ENCODE measurements at places on chromosomes 3 and 15.
A peak's percentile ranks its signal among the peaks of the same experiment; 100 is the strongest.

DNA sequence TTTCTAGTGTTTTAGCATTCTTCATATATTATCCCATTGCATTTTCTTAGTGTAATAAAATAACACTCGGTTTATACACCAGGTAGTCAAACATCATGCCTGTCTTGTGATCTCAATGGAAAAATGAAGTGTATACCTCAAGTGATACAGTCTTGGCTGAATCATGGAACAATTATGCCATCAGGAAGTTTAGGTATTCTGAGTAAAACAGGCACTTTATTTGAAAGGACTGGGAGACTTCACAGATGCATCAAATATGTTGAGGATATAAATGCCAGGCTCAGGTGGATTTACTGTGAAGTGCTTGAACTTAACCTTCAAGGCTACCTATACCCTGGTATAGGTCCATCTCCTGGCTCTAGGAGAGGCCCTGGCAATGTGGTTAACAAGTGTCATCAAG is 8.5 kb downstream of the TGFBR2 start:
- DNase-seq: no peak

DNA sequence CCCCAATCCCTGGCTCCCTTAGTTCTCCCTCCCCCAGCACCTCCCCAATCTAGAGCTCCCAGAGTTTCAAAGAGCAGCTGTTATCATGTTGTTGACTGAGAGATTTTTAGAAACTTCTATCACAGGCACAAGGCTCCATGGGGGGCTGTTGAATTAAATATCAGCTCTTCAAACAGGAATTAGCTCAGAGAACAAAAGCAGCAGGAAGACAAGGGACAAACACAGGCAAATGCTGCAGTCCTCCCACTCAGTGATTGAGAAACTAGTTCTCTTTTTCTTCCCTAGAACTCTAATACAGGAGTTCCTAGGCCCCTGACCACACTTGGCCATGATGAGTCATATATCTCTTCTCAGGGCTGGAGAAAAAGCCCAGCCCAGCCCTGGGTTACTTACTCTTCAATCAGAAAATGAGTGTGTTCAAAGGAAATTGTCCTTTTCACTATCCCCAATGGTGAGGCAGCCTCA is 262.1 kb downstream of the IGSF11 start:
- no peak for DNase-seq

GRCh38 chr15:92807971-92808571 is 92.1 kb upstream of the CHD2 start:
- DNase-seq: no peak

DNA sequence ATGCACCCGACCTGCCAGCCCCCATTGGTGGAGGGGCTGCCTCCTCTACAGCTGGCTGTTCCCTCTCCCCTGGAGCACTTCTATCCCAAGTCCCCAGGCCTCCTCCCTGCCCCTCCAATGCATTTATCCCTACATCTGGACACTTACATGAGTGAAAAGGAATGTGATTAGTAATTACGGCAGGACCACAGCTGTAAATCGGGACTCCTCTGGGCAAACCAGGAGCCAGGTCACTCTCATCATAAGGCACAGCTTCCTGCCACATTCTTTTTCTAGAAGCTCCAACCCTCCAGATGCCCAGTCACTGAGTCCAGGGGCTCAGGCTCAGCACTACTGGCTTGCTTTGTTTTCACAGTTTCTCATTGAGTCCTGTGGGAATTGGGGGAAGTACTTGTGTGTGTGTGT is 54.3 kb downstream of the IL20RB start:
- peak; percentile 80 for DNase-seq

GRCh38 chr3:41991437-41991836 is 29.5 kb upstream of the ULK4 start:
- DNase-seq: no peak

GRCh38 chr3:181899702-181900101 is 188.0 kb downstream of the SOX2 start:
- DNase-seq: no peak

GRCh38 chr3:110542552-110543150 is 529.0 kb upstream of the NECTIN3 start:
- DNase-seq: no peak

- DNase-seq: no peak
Measured at GRCh38 chr3:981156-981555, 111.7 kb upstream of the CNTN6 start.

GRCh38 chr3:30644615-30645014 is 38.2 kb downstream of the TGFBR2 start:
- peak; percentile 36 for DNase-seq

GRCh38 chr15:53611145-53611920 is 148.1 kb downstream of the WDR72 start:
- no peak for DNase-seq

DNA sequence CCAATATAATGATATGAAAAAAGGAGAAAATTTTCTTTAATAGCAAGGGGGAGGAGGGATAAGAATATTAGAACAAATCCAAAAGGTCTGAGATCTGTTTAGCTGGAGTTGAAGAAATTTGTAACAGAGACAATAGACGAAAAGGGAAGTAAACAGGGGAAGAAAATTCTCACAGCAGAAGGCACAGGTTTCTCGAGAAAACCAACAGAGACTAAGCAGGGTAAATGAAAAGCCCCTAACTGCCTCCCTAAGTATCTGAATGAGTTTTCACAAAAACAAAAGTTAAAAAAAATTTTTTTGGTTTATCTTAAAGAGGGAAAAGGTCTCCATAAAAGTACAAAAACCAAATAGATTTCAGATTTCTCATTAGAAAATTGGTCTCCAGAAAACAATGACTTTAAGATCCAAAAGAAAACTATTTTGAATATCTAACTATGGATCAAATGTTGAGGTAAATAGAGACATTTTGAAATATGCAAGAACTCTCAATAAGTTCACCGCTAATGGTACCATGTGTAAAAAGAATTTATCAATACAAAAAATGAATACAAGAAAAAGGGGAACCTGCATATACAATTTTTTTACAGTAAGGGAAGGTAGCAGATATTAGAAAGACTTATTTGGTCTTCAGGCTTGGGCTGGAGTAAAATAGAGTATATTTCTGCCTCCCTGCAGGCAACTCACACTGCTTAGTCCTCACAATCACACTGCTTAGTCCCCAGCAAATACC is 23.9 kb upstream of the NEK10 start:
- no peak for DNase-seq

- DNase-seq: no peak
Measured at GRCh38 chr3:66393333-66394005, 107.4 kb downstream of the LRIG1 start.

- no peak for DNase-seq
Measured at GRCh38 chr3:121223116-121223515, 315.1 kb downstream of the STXBP5L start.

- DNase-seq: no peak
Measured at GRCh38 chr3:46314517-46314916, 39.4 kb upstream of the CCR2 start.

GRCh38 chr15:29852201-29852600 is 29.9 kb upstream of the TJP1 start:
- DNase-seq: no peak

- no peak for DNase-seq
Measured at GRCh38 chr15:29813009-29813408, 9.3 kb downstream of the TJP1 start.

DNA sequence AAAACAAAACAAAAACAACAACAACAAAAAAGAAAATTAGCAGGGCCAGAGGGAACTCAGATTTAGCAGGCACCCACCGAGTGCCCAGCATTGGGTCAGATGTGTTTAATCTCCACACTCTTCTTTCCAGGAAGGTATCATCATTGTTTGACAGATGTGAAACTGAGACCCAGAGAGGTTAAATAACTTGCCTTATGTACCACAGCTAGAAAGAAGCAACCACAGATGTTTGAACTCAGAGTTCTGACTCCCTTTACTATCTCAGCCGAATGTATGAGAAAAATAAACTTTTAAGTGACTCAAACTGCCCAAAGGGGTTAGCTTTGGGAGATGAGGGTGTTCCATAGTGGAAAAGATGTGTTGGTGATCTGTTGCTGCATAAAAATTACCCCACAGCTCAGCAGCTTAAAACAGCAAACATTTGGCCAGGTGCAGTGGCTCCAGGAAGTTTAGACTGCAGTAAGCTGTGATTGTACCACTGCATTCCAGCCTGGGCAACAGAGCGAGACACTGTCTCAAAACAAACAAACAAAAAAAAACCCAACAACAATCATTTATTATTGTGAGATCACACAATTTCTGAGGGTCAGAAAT is 4.5 kb upstream of the RPP25 start:
- DNase-seq: no peak

- no peak for DNase-seq
Measured at GRCh38 chr3:111749171-111750170, 109.6 kb upstream of the PHLDB2 start.

- DNase-seq: no peak
Measured at GRCh38 chr3:133152056-133152455, 113.9 kb downstream of the TMEM108 start.

GRCh38 chr3:174002543-174002942 is 605.0 kb downstream of the NLGN1 start:
- DNase-seq: no peak

- no peak for DNase-seq
Measured at GRCh38 chr3:76735152-76735551, 304.7 kb upstream of the ROBO2 start.

DNA sequence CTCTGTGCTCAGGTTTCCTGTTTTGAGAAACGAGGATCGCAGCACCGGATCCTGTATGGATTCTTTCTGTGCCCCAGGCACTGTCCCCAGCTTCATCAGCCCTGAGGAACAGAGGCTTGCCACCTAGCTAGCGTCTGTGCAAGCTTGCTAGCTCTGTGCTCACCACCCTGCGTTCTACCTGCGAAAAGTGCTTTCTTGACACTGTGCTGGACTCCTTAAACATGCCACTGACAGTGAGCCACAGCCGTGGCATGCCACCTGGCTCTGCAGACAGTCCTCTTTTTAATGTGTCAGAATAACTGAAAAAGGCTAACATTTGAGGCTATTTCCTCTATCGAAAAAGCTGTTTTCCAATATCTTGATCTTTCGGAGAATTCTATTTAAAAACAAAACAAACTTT is 1.4 kb downstream of the PGPEP1L start:
- DNase-seq: no peak

DNA sequence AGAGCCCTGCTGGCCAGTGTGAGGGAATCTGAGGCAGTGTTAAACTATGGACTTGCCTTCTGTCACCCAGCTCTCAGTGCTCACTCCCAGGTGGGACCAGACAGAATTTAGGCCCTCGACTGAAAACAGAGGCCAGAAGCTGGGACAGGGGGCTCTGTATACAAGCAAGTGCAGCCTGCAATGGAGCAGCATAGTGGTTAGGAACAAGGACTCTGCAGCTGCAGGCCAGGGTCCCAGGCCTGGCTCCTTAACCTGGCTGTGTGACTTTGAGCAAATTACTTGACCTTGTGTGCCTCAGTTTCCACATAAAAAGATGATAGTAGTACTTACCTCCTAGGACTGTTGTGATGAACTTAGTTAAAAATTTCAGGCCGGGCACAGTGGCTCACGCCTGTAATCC is 39.8 kb downstream of the CMTM7 start:
- DNase-seq: no peak

GRCh38 chr3:31836131-31837075 is 144.7 kb downstream of the OSBPL10 start:
- DNase-seq: no peak

- no peak for DNase-seq
Measured at GRCh38 chr15:71273731-71274447, 158.6 kb downstream of the THSD4 start.

GRCh38 chr3:9192248-9193025 is 57.0 kb downstream of the SRGAP3 start:
- no peak for DNase-seq

- DNase-seq: no peak
Measured at GRCh38 chr3:3194861-3195260, 15.4 kb upstream of the CRBN start.

DNA sequence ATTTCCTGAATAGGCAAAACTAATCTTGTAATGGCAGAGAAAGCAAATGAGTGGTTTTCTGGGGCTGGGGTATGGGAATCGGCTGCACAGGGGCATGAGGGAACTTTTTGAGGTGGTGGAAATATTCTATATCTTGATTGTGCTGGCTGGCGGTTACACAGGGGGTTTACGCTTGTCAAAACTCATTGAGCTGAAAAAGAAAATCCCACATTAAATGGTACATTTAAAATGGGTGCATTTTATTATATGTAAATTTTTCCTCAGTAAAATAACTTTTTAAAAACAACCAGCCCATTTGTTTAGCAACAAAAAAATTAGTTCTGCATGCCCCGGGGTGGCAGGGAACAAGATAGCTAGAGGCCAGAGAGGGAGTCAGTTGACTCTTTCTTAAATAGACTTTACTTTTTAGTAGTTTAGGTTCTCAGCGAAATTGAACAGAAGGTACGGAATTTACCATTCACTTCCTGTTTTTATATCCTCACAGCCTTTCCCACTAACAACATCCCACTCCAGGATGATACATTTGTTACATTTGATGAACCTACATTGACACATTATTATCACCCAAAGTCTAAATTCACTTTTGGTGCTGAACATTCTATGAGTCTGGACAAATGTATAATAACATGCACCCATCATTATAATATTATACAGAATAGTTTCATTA is 41.2 kb upstream of the BCL2A1 start:
- no peak for DNase-seq

- peak; percentile 61 for DNase-seq
Measured at GRCh38 chr3:32577581-32578556, 7.2 kb upstream of the DYNC1LI1 start.

DNA sequence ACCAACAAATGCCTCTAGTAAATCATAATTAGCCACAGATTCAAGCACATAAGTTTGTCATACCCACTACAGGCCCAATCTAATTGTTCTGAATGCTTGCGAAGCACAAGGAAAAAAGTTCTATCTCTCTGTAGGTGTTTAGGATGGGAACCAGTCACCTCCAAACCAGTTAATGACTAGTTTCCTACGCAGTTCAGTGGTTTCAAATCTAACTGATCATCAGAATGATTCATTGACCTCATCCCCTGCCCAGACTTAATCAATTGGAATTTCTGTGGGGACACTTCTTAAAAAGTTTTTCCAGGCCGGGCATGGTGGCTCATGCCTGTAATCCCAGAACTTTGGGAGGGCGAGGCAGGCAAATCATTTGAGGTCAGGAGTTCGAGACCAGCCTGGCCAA is 24.3 kb upstream of the MASP1 start:
- peak; percentile 34 for DNase-seq

GRCh38 chr15:101001796-101002195 is 82.6 kb downstream of the LRRK1 start:
- no peak for DNase-seq

GRCh38 chr15:40439461-40439959 is 1.2 kb upstream of the BAHD1 start:
- no peak for DNase-seq
